CD4-positive, alpha-beta T cell treated with Interleukin-12 subunit alpha and Interleukin-12 subunit beta, for 1 hour (primary cell): ENCODE measurements at places on chromosomes 5 and 9.
A peak's percentile ranks its signal among the peaks of the same experiment; 100 is the strongest.

GRCh38 chr9:131854334-131854733 is 114.5 kb upstream of the RAPGEF1 start:
- no peak for DNase-seq

GRCh38 chr5:145180371-145180770 is 654.8 kb downstream of the PRELID2 start:
- no peak for DNase-seq

- no peak for DNase-seq
These were observed 614.7 kb downstream of the PRELID2 start for GRCh38 chr5:145220481-145220880.

GRCh38 chr5:10731913-10732312 is 29.1 kb downstream of the DAP start:
- no peak for DNase-seq

GRCh38 chr9:36258996-36259533 is 817 bp upstream of the GNE start:
- no peak for DNase-seq

GRCh38 chr5:154370813-154371212 is 75.0 kb upstream of the SAP30L start:
- DNase-seq = no peak

DNA sequence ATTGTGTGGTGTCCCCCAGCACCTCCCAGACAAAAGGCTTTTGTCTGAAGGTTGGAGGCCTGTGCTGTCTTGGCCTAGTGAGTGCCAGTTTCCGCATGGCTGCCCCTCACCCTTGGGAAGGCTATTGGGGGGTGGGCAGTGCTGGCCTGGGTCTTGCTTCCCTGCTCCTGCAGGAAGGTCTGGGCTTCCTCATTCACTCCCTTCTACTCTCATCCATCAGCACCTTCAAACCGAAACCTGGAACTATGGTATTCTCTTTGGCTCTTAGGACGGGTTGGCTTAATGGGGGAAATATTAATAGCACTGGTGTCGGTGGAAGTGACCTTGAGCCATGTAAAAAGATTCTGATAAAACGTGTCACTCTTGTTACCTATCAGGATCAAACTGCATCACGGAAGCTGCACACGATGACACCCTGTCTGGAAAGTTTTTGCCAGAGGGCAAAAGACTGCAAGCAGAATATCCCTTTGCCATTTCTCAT is 34.0 kb upstream of the GLRX start:
- DNase-seq = no peak

- no peak for DNase-seq
These were observed 300.6 kb downstream of the TMEM38B start for GRCh38 chr9:105994970-105995369.

DNA sequence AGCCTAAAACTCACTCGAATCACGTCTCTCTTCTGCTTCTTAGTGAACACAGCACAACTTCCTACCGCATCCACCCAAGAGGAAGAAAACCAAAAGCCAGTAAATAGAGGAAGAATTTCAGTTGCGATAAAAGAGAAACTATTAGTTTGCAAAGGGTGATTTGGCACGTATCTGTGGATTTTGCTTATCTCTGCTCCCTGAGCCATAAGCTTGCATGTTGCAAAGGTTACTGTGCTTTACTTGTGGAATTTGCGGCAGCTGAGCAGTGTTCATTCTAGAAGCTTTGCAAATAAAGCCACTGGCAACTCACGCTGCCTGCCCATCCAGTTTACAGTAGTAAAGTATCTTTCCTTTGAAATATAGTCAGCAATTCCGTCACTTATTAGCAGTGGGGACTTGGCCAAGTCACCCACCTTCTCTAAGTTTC is 149.0 kb upstream of the PCA3 start:
- no peak for DNase-seq

GRCh38 chr9:11931109-11931508 is 762.1 kb upstream of the TYRP1 start:
- no peak for DNase-seq

DNA sequence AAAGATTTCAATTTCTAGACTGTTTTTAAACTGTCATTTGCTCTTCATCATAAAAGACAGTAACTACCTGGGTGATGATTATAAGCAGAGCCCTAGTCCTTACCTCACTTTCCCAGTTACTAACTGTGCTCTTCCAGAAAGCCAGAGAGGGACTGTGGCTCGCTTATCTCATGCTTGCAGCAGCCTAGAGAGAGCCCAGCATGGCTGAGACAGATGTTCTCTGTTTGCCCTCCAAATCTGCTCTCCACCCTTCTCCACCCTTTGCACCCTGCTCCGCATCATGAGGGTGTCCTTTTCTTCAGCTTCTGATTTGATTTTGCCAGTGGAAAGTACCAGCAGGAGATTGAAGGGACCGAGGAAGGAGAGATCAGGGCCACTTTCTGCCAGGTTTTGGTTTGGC is 61.2 kb upstream of the SELENOP start:
- DNase-seq = no peak

- DNase-seq = peak; percentile 1
These were observed 233.2 kb downstream of the FBXL17 start for GRCh38 chr5:108148715-108149139.

DNA sequence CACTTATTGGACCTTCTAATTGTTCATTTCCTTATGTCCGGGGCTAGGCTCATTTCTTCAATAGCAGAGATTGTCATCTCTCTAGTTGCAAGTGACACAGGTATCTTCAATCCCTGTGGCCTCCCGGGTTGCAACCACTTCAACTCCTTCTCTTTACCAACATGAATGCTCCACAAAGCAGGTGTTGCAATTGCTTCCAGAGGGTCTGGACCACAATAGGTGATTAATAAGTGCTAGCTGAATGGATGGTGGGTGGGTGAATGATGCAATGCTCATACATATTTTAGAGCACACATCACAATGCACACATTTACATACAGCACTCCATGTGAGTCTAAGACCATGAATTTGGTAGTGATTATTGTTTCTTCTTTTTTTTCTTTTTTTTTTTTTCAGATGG is 2.6 kb downstream of the CEMIP2 start:
- no peak for DNase-seq

DNA sequence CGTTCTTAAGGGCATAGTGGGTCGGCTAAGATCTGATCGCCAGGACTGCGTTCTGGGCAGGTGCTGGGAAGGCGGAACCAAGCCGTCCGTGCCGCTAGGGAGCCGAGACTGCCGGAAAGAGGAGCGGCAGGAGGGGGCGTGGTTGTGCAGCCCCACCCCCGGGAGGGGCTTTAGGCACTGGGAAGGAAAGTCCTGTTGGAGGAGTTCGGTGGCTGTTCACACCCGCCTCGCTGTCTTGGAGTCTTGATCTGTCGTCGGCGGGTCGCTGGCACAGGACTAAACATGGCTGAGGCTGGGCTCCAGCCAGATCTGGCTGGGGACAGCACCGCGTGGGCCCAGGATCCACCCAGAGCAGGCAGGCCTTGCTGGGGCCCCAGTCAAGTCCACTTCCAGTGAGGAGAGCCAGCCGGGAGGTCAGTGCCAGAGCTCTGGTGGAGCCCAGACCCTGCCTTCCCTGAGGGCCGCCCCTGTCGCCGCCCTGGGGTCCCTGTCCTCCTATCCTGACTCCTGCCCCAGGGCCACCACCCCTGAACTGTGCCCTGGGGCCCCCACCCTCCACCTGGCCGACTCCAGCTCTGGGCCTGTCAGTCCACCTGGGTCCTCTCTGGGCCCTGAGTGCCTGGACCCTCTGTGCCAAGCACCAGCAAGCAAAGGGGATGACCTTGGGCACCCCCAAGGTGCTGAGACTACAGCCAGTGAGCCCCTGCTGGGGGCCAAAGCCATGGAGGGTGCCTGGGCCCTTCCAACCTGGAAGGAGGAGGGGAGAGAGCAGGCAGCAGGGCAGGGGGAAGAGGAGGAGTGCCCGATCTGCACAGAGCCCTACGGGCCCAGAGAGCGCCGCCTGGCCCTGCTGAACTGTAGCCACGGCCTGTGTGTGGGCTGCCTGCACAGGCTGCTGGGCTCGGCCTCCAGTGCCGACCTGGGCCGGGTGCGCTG is 4.5 kb downstream of the RNF208 start:
- DNase-seq = no peak
